B cell (primary cell): ENCODE measurements at places on chromosomes 3 and 15.

- DNase-seq = peak; percentile 38
Measured at GRCh38 chr3:17740721-17741141, 1.7 kb downstream of the TBC1D5 start.

DNA sequence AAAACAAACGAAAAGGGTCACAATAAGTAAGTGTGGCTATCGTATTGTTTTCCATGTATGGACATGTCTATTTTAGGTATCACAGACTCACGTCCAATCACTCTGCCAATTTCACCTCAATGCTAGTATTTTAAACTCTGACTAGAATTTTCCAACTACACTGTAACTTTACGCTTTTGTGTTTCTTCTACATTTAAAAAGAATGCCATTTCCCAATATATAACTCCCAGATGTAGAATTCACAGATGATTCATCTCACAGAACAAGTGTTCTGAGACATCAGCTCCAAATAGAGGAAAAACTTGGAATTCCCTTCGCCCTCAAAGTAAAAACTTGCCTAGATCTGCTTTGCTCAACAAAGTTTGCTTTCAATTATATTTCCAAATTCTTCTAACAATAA, 14.2 kb downstream of the LRIG1 start:
- DNase-seq = no peak

- DNase-seq = no peak
Measured at GRCh38 chr15:41292521-41292920, 39.9 kb downstream of the OIP5 start.

DNA sequence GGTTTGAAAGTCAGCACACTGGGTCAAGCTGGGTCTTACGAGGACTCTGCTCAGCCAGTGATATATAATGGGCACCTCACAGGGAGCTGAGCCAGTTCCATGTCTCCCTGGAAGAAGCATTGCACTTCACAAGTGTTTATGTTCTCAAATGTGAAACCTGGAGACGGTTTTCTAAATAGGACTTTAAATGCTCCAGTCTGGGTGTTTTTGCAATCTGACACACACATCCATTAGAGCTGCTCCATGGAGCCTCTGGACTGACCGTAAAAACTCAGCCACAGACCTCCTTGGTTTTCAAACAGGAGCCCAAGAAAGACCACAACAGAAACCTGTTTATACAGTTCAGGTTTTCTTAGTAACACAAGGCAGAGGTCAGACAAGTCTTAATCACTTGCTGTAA, 201.3 kb upstream of the LRIG1 start:
- no peak for DNase-seq

- DNase-seq = no peak
Measured at GRCh38 chr15:34304613-34305012, 33.0 kb downstream of the SLC12A6 start.

DNA sequence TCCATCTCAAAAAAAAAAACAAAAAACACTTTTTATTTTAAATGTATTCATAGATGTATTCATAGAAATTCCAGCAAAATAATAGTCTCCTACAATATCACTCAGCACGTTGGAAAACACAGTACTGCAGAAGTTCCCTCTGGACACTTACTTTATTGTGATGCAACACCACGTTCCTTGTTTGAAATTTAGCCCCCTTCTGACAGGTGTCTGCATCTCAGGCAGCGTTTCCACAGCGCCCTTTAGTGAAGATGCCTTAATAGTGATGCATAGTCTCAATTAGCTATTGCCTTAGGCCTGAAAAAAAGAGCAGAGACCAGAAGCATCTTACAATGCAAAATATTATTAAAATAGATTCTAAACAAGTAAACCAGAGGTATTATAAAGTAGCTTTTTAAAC, 20.3 kb downstream of the IL12A start:
- no peak for DNase-seq

DNA sequence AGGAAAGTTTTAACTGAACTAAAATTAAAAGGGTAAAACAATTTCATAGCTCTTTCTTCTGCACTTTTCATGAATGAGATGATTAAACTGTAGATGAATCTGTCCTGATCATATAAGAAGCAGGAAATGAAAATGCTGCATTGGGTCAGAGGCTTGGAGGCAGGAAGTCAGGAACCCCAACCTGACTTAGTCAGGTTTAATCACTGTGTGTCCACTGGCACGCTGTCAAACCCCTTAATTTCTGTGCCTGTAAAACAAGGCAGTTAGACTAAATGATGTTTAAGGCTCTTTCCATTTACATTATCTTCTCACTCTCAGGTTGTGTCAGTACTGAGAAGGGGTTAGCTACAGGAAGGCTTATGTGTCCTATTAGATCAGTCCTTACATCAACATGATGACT, 193.3 kb upstream of the TTC14 start:
- no peak for DNase-seq

DNA sequence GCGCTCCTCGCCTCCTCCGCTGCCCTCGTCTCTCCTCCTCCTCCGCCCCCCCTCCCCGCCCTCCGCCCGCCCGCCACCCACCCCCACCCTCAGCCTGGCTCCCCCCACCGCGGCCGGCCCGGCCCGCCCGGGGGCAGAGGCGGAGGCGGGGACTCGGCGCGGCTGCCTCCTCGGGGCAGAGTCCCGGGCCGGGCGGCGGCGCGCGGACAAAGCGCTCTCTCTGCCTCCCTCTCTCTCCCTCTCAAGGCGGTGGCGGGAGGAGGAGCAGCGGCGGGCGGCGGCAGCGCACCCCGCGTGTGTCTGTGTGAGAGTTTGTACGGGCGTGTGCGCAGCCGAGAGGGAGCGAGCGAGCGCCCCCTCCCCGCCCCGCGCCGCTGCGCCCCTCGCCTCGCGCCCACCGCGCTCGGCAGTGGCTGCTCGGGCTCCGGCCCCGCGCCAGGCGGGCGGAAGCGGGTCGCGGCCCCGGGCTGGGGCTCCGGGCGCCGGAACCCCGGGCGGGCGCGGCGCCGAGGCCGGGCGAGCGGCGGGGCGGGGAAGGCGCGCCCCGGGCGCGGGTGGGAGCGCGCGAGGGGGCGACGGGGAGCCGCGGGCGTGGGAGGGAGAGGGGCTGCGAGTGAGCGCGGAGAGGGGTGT, at the start of gene IGF2BP2:
IGF2BP2 (minus strand) TSS at position 37 of the 633 bp plus-strand sequence. CDS start 82 bp downstream, outside the sequence.
- DNase-seq = peak; percentile 66

DNA sequence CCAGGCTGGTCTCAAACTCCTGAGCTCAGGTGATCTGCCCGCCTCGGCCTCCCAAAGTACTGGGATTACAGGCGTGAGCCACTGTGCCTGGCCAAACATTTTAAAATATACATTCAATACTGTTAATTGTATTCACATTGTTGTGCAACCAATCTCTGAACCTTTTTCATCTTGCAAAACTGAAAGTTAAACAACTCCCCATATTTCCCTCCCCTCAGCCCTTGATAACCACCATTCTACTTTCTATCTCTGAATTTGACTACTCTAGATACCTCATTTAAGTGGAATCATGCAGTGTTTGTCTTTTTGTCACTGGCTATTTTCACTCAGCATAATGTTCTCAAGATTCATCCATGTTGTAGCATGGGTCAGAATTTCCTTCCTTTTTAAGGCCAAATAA, 30.0 kb downstream of the HMCES start:
- DNase-seq = no peak

- no peak for DNase-seq
Measured at GRCh38 chr3:73447111-73447510, 177.6 kb downstream of the PDZRN3 start.

DNA sequence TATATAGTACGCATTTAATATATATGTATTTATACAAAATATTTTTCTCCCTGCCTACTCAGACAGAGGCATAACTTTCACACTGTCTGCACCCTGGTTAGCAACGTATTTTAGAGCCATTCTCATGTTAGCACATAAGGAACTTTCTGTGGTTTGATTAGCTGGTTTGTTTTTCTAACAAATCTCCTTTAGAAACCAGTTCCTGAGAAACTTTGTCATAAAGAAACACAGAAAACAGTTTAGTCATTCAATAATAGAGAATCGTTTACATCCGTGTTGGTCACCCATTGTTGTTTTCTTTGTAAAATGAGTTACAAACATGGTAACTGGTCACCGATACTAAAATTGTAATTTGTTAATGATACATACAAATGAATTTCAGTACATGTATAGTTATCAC, 5.9 kb upstream of the NGRN start:
- DNase-seq = no peak

GRCh38 chr3:13647298-13648059, 98.6 kb downstream of the FBLN2 start:
- peak; percentile 37 for DNase-seq

DNA sequence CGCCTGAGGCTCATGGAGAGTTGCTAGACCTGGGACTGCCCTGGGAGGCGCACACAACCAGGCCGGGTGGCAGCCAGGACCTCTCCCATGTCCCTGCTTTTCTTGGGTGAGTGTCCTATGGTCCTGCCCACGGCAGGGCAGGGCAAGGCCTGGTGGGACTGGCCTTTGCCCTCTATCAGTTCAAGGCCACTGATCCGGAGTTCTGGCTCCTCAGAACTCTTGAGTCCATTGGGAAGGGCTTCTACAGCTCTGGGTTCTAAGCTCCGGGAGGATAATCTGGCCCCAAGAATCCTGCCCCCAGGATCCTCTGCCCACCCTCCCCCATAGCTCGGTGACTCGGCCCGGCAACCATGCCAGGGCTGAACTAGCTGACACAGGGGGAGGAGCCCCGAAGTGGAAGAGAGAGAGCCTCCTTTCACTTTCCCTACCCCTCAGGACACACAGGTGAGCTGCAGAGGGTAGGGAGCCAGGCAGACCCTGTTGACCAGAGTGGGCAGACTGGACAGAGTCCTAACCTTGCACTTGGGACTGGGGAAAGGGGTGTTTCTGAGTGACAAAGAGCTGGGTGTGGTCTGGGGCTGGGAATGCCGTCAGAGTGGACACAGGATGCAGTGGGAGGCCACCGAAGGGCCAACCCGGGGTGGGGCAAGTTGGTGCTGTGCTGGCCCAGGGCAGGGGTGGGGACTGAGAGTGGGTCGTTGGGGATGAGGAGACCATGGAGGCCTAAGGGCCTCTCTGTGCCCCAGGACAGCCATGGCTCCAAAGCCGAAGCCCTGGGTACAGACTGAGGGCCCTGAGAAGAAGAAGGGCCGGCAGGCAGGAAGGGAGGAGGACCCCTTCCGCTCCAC, 664 bp downstream of the PARP3 start:
- DNase-seq = peak; percentile 74

DNA sequence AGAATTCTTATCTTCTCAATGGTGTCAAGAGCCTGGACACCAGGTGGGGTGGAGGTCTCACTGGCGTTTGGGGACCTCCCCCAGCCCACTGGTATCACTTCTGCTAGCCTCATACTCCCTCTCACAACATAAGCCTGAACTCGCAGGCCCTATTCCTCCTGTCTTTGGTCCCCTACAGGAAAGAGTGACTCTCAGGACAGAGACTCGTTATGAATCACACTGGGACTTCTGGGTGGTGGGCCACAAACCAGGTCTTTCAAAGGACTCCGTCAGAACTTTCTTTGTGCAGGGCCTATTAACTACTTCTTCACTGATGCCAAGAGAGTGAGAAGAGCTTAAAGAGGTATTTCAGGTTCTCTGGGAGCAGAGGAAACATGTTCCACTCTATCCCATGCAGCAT, 100.4 kb downstream of the WDR76 start:
- DNase-seq = no peak
